ENCODE measurements at places on chromosomes 5 and 9.

DNA sequence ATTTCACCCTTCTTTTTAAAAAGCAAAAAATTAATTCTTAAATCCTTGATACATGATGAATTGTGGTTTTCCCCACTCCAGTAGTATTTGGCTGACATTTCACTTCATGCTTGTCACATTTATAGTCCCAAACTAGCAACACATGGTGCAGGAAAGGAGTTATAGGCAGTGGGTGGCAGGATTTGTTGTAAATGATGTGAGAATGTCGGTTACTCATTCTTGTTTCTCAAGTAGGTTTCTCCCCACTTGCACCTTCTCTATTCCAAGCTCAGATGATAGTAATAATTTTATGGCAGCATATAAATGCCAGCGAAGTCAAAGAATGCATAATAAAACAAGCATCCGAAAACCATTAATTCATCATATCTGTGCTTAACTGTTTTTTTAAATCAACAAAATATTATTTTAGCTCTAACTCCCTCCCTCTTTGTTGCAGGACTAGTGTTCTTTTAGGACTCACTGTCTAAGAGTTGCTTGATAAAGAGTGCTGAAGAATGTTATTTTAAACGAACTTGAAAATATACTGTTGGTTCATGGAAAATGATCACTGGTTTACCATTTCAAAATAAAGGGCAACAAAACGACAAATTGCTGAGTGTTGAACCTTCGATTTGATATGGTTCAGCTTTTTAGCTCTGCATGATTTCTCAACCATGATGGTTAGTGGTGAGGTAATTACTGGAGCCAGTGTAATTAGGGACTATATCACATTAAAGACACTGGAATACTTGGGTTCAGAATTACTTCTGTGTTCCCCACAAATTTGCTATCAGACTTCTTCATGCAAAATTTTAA lies 88.1 kb upstream of the ADAMTSL1 start:
- DNase-seq = no peak

DNA sequence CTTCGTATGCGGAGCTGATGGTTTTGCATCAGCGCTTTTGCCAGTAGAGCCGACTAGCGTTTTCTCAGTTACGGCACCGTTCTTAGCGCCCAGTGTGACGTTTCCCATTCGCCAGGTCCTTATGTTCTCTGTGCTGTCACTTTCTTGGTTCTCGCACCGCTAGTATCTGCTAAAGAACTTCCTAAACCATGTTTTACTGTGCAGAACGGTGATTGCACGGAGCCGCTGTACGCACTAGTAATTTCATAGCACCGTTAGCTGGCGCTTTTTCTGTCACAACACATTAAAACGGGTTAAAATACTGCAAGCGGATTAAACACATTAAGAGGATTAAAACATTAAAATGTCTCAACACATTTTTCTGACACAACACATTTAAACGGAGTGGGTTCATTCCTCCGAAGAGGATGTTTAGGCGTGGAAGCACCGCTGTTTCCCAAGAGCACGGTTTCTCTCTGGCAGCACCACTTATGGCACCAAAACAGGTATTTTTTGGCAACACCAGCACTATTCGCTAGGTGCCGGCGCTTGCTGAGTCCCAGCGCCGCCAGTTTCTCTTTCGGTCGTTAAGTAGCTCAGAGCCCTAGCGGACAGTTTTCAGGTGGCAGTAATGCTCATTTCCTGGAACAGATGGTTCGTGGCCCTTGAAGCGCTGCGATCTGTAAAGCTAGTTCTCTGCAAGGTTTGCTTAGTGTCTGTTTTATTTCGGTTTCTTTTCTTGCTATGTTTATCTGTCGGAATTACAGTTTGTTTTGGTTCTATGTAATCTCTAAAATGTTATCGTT lies 20.3 kb downstream of the ANXA2R start:
- peak; percentile 90 for DNase-seq

- DNase-seq = no peak
These were observed 5.2 kb upstream of the BARX1 start for GRCh38 chr9:93960221-93960970.

- DNase-seq = peak; percentile 17
These were observed 84.7 kb downstream of the CFAP95 start for GRCh38 chr9:69905286-69905685.

- no peak for DNase-seq
These were observed 88.5 kb upstream of the SLC25A48 start for GRCh38 chr5:135745897-135746500.

DNA sequence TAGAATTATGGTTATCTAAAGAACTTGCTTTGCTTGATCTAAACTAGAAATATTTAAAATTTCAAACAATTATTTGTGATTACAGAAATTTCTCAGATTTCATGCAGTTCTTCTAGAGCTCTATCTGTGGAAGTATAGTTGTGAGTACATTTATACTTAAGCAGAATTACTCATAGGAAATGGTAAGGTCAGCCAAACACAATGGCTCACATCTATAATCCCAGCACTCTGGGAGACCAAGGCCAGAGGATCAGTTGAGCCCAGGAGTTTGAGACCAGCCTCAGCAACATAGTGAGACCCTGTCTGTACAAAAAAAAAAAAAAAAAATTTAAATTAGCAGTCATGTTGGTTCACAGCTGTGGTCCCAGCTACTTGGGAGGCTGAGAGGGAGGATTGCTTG lies 71.0 kb downstream of the INVS start:
- peak; percentile 46 for DNase-seq

DNA sequence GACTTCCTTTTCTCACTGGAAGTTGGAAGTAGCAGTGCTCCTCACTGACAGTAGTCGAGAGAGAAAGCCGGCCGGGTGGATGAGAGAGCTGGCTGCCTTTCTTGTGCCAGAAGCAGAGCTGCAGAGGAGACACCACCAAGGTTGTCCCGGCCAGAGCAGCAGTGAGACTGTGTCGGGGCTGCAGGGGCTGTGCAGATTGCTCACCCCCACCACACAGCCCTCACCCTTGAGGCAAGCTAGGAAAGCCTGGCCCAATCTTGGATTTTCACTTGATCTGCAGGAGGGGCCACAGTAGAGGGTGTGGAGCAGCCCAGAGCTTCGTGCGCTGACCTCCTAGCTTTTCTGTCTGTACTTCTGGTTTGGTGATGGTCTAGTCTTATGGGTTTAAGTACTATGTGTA lies 9.1 kb downstream of the OSMR start:
- DNase-seq = no peak

Measured in astrocyte of the spinal cord (primary cell).